ENCODE measurements at places on chromosomes 6 and 20.

- DNase-seq, result peak; percentile 82
These were observed 37.3 kb upstream of the BTN3A2 start for GRCh38 chr6:26327450-26328264.

DNA sequence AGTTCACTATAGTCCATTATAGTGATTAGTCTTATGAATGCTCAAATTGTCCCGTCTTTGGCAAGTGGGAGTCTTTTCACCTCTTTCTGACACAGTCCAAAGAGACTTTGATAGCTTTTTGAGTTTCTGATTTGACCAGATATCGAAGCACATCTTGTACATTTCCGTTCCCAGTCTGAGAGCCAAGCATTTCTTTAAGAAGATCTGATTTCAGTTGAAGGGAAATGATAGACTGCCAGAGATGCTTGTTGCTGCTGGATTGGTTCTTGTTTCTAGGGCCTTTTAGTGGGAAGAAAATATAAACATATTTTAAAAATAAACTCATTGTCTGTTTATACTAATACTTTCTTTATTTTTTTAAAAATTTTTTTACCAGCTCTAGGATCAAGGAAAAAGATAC lies 54.1 kb upstream of the IER3 start:
- no peak for DNase-seq

DNA sequence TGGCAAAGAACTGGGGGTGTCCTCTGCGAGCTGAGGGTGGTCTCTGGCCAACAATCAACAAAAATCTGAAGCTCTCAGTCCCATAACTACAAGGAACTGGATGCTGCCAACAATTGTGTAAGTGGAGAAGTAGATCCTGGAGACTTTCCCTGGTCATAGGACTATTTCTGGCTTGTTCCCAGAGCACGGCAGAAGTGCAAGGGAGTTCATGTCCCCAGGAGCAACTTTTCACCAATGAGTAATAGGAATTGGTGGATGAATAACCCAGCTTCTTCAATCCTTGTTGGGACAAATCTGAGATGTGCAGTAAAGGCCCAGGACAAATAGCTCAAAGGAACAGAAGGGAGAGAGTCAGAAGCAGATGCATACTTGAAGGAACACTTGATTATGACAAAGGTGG lies 95.5 kb downstream of the QRSL1 start:
- DNase-seq, result no peak

- no peak for DNase-seq
These were observed 56.0 kb downstream of the IRF4 start for GRCh38 chr6:447381-448165.

GRCh38 chr20:3130051-3130600 lies 29.5 kb downstream of the FASTKD5 start:
- DNase-seq, result no peak

DNA sequence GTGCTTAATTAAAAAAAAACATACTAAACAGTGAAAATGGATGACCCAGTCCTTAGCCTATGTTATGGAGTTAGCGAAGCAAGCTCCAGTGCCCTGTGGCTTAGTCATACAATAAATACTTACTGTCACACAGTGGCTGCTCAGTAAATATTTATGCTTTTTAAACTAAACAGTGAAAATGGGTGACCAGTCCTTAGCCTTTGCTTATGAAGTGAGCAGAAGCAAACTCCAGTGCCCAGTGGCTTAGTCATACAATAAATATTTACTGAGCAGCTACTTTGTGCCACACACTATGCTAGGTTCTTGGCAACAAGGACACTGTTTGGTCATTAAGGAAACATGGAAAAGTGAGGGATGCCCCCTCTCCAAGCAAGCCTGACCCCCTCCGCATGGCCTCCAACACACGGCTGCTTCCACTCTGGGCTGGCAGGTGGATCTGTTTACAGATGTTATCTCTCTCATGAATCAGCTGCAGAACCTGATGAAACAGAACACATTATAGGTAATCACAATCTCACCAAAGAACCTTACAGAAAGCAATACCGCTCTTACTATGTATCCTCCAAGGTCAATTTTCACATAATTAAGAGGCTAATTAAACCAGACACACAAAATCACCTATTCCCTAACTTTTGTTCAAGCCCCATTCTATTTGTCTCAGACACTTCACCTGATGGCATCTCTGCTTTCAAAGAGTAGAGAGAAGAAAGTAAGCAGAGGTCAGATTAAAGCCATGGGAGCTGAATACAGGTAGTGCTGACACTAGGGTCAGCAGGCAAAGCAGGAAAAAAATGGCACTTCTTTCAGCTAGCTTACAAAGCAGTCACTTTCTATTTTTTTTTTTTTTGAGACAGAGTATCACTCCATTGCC lies 27.3 kb downstream of the CDK5RAP1 start:
- peak; percentile 84 for DNase-seq

DNA sequence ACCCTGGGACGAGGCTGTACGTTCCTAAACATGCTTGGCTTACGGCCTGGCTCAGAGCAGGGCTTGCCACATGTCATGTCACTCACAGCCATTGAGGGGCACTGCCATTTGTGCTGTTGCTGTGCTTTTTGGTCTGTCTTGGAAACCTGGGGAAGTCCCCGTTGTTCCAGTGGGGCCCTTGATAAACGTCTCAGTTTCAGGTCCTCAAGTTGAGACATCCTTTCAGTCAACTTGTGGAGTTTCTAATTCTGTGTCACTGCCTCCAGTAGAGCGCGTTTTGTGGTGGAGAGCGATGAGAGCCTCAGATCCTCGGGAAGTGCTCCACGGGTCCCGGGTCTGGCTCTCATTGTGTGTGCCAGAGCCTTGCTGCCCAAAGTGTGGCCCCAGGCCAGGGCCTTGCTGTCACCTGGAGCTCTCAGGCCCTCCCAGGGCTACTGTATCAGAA lies 43.0 kb upstream of the CCR6 start:
- no peak for DNase-seq

DNA sequence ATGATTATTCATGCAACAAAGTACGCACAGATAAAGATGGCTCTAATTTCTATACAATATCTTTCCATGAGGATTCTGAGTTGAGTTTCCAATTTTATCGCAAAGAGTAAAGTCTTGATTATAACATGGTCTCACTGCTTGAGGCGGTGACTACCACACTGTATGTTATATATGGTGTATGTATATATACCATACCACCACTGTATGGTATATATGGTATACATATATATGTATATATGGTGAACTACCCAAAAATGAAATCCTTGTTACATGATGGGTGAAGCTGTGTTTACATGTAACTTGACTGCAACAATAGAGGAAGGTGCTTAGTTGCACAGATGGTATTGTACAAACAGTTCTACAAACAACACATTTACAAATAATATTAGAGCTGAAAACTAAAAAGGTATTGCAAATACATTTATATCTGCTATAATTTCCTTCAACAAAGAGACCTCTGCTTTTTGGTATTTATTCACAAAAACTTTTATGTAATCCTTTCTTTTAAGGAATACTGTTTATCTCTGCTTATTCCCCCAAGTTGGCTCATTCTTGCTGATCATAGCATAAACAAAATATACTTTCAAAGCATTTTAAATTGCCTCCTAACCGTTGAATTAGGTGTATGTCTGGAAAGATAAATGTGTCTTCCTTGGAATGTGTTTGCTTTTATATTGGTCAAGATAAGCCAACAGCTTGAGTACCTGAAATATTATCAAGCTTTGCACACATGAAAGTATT lies 77.7 kb upstream of the TPD52L1 start:
- DNase-seq, result no peak

DNA sequence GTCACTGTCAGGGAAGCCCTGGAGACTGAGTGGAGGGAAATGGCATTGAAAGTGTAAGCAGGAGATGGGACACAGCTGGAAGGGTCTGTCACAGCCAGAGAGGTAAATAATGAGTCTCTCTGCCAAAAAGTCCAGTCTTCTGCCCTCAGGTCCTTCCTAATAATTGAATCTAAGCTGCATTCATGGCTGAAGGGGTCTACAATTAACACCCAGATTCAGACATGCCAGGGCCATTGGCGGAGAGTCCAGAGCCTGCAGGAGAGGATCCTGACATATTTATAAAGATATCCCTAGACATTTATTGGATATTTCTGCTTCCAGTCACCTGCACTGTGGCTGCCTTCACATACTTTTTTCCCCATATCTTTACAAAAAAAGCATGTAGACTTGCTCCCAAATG lies 89.0 kb downstream of the LRFN2 start:
- no peak for DNase-seq

DNA sequence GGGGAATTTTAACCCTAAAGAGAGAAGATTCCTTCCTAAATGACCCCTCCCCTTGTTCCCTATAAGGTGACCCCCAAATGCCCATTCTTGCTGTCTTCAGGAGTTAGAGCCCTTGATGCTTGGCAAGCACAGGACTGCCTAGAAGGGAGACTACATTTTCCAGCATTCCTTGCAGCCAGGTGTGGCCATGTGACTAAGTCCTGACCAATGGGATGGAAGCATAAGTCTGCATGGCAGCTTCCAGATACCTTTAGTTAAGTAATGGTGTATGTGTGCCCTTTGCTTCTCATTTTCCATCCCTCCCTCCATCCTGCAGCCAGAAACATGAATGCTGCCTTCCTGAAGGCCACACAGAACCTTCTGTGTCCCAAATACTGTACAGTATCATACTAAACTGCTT lies 5.5 kb downstream of the BFSP1 start:
- DNase-seq, result peak; percentile 17

DNA sequence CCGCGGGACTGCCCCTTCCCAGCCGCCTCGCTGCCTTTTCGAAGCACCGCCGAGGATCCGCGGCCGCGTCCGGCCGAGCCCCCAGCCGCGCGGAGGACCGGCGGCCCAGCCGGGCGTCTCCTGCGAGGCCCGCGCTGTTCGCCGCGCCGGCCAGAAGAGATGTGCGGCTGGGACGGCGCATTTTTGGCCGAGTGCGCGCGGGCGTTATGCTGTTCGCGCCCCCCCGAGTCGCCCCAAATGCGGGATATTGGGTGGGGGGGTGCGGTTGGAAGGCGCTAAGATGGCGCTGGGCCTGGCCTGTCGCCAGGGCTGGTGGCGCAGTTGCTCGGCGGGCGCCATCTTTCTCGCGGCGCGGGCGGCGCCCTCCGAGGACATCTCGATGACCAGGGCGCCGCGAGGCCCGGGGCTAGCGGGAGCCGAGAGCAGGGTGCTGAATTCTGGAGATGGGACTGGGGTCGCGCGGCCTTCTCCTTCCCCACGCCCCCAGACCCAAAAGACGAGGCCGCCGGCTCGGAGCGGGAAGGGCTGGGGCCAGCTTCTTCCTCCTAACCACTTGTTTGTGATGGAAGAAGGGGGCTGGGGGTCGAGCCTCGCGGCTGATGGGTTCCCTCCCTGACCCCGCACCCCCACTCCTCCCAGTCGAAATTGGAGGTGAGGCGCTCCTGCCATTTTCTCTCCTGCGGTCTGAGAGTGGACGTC lies 1.5 kb downstream of the BICRAL start:
- peak; percentile 48 for DNase-seq

GRCh38 chr20:23955896-23956295 lies 32.7 kb downstream of the GGTLC1 start:
- no peak for DNase-seq

GRCh38 chr6:68086199-68086598 lies 548.9 kb upstream of the ADGRB3 start:
- no peak for DNase-seq

GRCh38 chr20:31934968-31935764 lies 16.7 kb downstream of the PDRG1 start:
- DNase-seq, result no peak

GRCh38 chr6:63441266-63441956 lies 121.6 kb upstream of the LGSN start:
- peak; percentile 70 for DNase-seq

GRCh38 chr20:13788167-13788834 lies 3.5 kb downstream of the NDUFAF5 start:
- peak; percentile 26 for DNase-seq

- DNase-seq, result no peak
These were observed 114.2 kb upstream of the BEND6 start for GRCh38 chr6:56840467-56841380.

GRCh38 chr6:69105288-69105687 lies 470.2 kb downstream of the ADGRB3 start:
- no peak for DNase-seq

DNA sequence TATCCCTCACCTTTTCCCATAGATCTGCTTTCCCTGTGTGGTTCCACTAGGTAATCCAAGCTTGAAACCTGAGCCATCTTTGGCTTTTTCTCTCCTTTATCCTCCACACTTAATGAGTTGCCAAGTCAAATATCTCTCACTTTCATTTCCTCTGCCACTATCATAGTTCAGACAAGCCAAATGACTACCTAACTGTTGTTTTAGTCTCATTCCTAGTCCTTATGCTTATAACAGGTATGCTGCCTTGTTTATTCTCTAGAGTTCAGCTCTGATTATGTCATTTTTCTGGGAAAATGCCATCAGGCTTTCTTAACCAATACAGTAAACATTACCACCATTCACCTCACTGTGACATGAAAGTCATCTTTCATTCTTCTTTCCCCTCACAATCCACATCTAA lies 6.5 kb downstream of the EFHC1 start:
- DNase-seq, result no peak

DNA sequence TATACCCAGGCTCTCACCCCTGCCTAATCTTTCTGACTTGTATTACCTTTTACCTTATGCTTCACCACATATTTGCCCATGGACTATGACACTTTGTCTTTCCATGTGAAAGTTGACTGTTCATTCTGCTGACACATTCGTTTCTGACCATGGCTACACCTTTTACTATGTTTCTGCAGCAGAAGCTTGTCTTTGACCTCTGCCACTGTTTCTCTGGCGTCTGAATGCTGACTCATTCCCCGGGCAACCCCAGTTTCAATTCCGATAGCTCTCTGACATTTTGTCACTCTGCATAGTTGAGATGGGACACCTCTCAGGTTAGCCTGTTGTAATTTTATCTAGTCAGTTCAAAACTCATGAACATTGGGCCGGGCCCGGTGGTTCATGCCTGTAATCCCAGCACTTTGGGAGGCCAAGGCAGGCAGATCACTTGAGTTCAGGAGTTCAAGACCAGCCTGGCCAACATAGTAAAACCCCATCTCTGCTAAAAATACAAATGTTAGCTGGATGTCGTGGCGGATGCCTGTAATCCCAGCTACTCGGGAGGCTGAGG lies 50.7 kb downstream of the SLC26A8 start:
- no peak for DNase-seq

- DNase-seq, result no peak
These were observed 5.7 kb downstream of the ELOVL4 start for GRCh38 chr6:79941489-79942151.

DNA sequence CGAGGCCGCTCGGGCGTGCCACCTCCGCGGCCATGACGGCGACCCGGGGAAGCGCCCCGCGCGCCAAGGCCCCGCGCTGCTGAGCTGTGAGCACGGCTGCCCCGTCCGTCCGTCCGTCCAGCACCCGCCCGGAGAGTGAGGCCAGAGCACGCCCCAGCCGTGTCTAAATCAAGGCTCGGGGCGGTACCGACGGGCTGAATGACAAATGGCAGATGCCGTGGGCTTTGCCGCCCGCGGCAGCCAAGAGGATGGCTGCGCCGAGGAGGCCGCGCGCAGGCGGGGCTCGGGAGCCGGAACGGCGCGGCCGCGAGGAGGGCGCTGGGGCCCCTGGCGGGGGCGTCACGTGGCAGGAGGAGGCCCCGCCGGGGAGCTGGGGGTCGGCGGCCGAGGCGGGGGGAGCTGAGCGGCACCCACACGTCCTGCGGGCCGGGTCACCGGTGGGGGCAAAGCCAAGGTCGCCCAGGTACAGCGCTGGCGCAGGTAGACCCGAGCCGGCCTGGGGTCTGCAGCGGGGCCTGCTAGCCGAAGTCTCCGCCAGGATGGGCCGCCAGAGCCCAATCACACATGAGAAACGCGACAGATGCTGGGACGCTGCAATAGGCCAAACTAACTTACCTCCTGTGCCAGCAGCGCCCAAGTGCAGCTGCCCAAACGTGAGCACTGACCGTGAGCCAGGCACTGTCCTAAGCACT lies at the start of gene PLAGL1:
Gene PLAGL1 (minus strand): TSS at position 140 of the 692 bp plus-strand sequence. CDS start 60,123 bp downstream, outside the sequence.
- peak; percentile 4 for DNase-seq
